CD4-positive, alpha-beta T cell treated with Interleukin-1 beta for 1 hour (primary cell): ENCODE measurements at places on chromosomes 5 and 9.
A peak's percentile ranks its signal among the peaks of the same experiment; 100 is the strongest.

- DNase-seq = no peak
Measured at GRCh38 chr5:136279314-136279713, 86.0 kb downstream of the TRPC7 start.

GRCh38 chr5:151055336-151055735 is 25.5 kb downstream of the TNIP1 start:
- DNase-seq = no peak

DNA sequence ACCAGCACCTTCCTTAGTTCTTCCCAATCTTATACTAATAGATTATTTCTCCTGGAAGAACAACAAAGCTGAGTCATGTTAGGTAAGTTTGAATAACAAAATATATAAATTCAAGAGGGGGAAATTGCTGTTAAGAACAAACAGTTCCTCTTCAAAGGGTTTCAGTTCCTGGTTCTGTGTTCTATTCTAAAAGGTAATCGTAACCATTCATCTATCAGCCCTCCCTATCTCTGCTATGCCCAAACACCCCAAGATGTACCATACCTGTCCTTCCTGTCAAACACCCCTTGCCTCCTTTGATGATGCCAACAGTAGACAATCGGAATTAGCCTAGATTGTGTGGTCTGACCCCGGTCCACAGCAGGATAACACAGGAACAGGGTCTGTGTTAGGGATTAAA is 4.2 kb upstream of the RNF180 start:
- no peak for DNase-seq

GRCh38 chr5:159339460-159339859 is 9.2 kb upstream of the IL12B start:
- no peak for DNase-seq

DNA sequence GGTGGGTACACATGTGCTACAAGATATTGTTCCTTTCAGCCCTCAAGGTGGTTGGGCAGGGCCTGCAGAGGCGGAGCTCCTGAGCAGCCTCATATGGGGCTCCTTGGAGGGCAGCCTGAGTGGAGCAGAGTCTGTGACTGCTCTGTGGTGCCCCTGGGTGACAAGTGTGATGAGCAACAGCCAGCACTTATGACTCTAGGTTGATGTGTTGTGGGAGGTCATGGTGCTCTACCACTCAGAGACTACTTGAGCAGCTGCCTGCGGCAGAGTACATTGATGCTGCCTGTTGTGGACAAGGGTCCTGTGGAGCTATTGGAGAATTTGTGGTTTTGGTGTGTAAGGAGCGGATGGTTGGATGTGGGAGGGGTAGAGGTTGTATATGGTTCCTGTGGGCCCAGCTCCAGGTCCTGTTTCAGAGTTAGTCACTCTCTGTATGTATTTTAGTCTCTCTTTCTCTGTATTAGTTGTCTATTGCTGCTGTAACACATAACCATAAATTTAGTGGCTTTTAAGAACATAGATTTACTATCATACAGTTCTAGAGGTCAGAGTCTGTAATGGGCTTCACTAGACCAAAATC is 141.3 kb downstream of the SREK1 start:
- DNase-seq = no peak

- no peak for DNase-seq
Measured at GRCh38 chr5:161299053-161299452, 247.5 kb downstream of the GABRB2 start.

DNA sequence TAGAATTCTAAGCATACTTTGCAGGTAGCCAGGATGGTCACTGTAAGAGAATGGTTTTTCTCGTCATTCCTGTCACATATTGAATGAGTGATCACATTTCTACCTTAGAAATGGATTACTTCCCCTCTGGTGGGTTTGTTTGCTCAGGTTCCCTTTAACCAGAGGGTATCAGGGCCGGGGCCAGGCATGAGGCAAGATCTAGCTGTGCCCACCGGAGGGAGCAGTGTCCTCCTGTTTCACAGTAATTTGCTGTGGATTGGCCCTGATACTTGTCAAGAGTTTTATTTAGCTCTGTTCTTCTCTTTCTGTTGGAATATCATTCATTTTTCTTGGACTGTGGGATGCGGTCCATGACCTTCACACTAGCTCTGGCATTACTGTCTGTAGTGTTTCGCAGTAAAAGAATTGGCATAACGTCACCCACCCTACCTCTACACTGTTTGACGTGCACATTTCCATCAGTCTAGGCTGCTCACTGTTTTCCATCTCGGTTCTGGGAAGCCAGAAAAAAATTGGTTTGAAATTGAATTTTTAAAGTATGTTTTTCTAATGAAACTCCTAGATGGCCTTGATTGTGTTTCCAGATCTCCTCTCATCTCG is 42.4 kb upstream of the ZBED3 start:
- DNase-seq = no peak

DNA sequence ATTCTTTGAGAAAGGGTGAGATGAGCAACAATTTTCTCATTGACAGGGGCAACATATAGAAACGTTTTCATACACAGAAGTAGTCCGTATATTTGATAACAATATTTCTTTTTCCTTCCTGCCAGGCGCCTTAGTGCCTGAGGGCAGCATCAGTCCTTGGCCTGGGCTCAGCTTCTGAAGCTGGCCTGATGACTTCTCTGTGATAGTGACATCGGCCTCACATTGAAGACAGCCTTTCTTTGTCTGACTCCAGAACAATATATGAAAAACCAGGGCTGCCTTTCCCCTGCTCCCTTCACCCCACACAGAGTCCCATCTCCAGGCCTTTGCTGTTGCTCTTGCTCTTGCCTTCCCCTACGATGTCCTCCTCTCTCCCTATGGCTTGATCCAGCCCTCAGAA is 24.1 kb upstream of the TCOF1 start:
- DNase-seq = no peak

- DNase-seq = no peak
Measured at GRCh38 chr5:167546270-167546669, 745.2 kb upstream of the WWC1 start.

DNA sequence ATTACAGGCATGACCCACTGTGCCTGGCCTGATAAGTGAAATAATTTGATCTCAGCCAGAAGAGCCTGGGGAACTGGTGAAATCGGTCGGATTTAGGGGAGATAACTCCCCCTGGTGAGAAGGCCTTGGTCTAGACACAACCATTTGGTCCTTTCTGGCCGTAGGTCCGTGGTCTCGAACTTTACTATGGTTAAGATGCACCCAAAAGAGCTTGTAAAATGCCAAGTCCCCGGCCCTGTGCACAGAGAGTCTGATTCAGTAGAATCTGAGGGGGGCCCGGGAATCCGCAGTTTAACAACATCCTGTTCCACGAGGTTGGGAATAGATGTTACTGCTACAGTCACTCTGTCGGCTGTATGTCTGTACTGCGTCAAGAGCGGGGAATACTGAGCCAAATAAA is 140.7 kb downstream of the C9orf50 start:
- DNase-seq = no peak

DNA sequence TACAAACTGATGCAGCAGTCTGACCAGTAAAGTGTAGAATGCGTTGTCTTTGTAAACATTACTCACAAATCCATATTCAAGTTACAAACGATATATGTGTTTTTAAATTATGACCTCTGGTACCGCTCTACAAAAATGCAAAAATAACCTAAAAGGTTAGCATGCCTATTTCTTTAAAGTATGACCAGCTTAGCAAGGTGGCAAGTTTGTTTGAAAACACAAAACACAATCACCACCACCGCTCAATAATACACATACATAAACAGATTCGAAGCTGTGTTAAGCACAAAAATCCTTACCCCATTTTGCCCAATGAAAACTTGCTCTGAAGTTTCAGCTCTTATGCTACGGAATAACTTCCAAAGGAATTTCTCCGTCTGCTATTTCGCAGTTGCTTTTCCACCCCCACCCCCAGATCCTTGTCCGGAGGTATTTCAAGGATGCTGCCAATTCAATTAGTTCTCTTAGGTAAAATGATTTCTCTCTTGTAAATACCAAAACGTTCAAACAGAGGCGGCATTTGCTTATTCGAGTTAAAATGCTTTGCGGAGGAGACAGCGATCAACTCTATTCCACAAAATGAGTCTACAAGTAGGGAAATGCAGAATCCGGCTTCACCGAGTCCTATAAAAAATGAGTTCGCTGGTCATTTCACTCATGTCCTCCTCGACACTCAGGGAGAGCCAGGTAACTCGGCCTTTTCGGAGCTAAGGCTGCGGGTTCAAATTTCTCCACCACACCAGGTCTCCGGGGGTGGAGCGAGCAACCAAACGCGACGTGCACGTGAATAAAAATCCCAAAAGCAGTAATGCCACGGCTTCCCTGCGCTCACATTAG is 1.2 kb downstream of the HOMER1 start:
- no peak for DNase-seq

DNA sequence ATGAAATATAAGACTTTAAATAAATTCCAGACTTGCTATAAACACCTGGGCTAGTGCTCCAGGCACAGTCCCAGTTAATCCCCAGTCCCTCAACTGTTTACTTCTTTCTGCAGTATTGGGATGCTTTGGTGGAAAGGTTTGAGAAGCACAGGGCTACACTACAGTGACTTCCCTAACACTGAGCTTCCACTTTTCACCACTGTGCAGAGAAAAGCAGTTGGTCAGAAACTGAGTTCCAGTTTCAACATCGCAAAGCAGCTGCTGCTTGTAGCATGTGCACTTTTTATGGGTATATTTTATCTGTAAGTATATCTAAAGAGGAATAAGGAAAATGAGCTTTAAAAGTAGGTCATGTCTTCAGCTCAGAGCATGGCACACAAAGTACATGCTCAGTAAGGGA is 339.7 kb downstream of the NTRK2 start:
- no peak for DNase-seq

DNA sequence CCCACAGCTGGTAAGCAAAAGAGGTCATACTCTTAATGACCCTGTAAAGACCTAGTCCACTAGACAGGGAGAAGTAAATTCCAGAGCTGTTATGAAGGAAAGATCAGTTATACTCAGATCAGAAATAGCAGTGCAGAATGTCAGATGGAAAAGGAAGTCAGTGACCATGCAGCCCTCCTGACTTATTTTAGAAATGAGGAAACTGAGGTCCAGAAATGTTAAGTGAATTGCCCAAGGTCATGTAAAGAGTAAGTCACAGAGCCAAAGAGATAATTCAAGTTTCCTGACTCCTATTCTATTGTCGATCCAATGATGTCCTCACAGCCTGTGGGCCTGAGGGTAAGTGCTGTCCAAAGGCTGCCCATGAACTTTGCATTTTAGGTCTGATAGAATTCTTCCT is 214.9 kb upstream of the IL12B start:
- DNase-seq = no peak

- DNase-seq = no peak
Measured at GRCh38 chr9:136079916-136080246, 15.2 kb downstream of the NACC2 start.

- DNase-seq = peak; percentile 57
Measured at GRCh38 chr5:132293066-132293991, 865 bp upstream of the SLC22A4 start.

DNA sequence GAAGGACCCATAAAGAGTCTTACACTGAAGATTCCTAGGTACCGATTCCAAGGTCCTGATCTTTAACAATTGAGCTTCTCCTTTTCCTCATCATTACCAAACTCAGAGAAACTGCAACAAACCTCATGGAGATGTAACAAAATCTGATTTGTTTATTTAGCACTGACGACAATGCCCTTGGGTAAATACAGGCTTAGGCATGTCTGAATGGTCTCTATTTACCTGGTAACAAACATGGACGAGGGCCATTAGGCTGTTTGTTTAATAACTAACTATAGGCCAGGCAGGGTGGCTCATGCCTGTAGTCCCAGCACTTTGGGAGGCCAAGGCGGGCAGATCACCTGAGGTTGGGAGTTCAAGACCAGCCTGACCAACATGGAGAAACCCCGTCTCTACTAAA is 333.3 kb downstream of the AGTPBP1 start:
- no peak for DNase-seq

DNA sequence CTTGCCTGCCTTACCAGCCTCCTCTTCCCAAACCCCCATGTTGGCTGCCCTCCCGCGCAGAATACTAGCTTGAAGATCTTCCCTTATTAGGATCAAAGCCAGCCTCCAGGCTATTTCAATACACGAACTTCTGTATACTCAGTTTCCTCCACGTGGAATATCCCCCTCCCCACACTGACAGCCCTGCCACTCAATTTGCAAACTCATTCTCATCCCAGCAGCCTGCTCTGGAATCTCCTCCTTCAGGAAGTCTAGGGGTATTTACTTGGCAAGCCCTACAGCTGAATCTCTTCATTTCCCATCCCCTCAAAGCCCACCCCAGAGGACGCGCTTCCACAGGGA is 157.0 kb upstream of the SMIM23 start:
- no peak for DNase-seq

DNA sequence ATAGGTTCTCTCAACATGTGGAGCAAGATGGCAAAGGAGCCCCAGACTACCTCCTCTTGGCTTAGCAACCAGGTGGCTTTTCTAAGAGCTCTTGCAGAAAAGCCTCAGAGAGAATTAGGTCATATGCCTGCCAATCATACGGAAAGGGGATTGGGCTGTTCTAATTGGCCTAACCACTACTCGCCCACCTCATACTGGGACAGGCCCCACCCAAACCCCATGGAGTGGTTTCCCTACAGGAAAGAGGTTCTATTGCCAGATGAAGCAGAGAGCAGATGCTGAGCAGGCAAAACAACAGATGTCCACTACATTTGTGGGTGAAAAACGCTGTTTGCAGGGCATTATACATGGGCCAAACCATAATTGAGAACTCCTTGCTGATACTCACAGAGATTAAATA is 29.0 kb downstream of the ABLIM3 start:
- DNase-seq = no peak

DNA sequence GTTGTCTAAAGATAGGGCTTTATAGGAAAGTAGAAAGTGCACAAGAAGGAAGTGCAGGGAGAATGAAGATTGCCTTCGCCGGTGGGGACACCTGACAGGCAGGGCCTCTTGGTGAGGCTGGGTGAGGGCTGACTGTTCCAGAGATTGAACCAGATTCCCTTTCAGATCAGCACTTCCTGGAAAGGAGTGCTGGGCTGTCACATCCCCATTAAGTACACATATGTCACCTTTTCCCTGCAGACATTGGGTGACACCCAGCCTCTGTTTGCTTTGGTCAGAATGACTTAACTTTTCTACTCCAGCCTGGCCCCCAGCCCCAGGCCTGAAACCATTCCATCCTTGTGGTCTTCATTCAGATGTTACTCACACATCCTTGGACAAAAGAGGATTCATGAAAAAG is 7.4 kb upstream of the SHROOM1 start:
- no peak for DNase-seq

DNA sequence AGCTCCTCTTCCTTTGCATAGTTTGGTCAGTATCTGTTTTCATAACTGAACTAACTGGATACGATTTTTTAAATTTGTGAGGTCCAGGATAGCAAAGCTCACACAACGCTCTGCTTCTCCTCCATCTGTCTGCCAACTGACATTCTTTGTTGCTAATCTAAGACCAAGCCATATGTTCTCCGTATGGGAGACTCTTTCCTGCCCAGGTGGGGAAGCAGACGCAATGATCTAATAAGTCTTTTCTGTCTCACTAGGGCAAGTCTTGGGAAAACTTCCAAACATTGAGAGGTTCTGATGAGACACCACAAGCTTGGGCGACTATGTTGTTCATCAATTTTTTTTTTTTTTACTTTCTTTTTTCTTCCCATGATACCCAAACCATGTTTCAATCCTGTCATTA is 558.5 kb downstream of the EFNA5 start:
- DNase-seq = no peak

GRCh38 chr5:131794586-131794985 is 2.2 kb downstream of the FNIP1 start:
- DNase-seq = peak; percentile 9

- no peak for DNase-seq
Measured at GRCh38 chr5:65047948-65048690, 279.4 kb downstream of the CWC27 start.
